ENCODE measurements at places on chromosomes 13 and 19. TPM values are rescaled to one million over a fixed set of nuclear protein-coding genes. Genes with fewer than 3 reads are reported as not detected.

Gene EBPL
- total RNA-seq = 231 TPM

Gene ZSCAN4
- total RNA-seq = not detected

Gene SRRM5
- total RNA-seq = not detected

Gene ZNF729
- not detected for total RNA-seq

Gene PDX1
- not detected for total RNA-seq

Gene SIGLECL1
- not detected for total RNA-seq

Gene CGB5
- total RNA-seq = not detected

Gene PLEKHA4
- total RNA-seq = 14.5 TPM

Gene FFAR1
- not detected for total RNA-seq

Gene KANK2
- 81.9 TPM for total RNA-seq

Gene ZNF615
- 8.4 TPM for total RNA-seq

Gene PIAS4
- total RNA-seq = 10.4 TPM

Gene SIGLEC8
- not detected for total RNA-seq

Gene WDR87
- not detected for total RNA-seq

Gene ACP5
- not detected for total RNA-seq

Gene TPTE2
- not detected for total RNA-seq

Gene C19orf85
- not detected for total RNA-seq

Gene LIM2
- not detected for total RNA-seq

Gene AMER2
- not detected for total RNA-seq

Gene MEDAG
- total RNA-seq = 1.1 TPM

Gene GJB6
- total RNA-seq = not detected

Gene ZNF554
- 2.4 TPM for total RNA-seq

Gene AP1M1
- 135 TPM for total RNA-seq

Measured in MG63 (cell line).